ENCODE measurements at places on chromosomes 3 and 15. TPM values are rescaled to one million over a fixed set of nuclear protein-coding genes. Genes with fewer than 3 reads are reported as not detected.

Gene SIN3A
- 54.0 TPM for total RNA-seq

Gene EXD1
- total RNA-seq, result not detected

Gene DNAJA4
- 0.14 TPM for total RNA-seq

Gene ESYT3
- total RNA-seq, result 2.6 TPM

GRCh38 chr3:127324913-127325628 is 37.2 kb upstream of the PRR20G start:
- no peak for DNase-seq

DNA sequence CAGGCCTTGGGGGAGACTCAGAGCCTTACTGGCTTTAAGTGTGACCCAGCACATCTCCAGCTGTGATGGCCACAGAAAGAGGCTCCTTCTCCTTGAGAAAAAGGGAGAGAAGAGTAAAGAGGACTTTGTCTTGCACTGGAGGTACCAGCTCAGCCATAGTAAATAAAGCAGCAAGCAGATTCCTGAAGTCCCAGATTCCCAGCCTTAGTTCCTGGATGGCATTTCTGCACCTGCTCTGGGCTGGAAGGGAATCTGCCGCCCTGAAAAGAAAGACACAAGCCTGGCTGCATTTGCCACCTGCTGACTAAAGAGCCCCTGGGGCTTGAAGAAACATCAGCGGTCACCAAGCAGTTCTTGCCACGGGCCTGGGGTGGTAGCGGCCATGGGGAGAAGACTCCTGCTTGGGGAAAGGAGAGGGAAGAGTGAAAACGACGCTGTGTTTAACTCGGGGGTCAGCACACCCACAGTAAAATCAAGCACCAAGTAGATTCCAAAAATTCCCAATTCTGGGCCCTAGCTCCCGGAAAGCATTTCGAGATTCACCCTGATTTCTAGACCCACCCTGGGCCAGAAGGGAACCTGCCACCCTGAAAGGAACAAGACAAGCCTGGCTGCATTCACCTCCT is 24.2 kb upstream of the TNK2 start:
- no peak for DNase-seq

- no peak for DNase-seq
Measured at GRCh38 chr3:143824735-143825385, 23.4 kb downstream of the SLC9A9 start.
